ENCODE measurements at places on chromosomes 12 and 14.
A peak's percentile ranks its signal among the peaks of the same experiment; 100 is the strongest.

DNA sequence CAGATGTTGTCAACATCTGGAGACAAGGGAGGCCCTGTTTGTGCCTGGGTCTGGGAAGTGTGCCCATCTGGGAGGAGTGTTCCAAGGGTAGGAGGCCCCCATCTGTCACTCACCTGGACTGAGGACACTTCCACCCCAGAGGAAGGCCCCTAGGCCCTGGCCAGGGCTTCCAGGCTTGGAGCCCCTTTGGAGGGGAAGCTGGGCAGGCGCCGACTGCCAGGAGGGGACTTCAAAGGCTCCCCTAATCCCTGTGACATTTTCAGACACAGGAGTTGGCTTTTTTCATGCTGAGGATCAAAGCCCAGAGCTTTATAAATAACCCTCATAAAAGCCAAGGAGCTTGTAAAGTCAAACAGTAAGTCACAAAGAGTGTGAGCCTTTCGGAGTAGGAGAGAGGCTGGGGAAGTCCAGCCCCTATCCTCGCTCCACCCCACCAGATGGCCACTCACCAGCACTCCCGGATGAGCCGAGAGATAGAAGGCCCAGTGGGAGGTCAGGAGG is 17.6 kb upstream of the FAM222A start:
- no peak for DNase-seq

DNA sequence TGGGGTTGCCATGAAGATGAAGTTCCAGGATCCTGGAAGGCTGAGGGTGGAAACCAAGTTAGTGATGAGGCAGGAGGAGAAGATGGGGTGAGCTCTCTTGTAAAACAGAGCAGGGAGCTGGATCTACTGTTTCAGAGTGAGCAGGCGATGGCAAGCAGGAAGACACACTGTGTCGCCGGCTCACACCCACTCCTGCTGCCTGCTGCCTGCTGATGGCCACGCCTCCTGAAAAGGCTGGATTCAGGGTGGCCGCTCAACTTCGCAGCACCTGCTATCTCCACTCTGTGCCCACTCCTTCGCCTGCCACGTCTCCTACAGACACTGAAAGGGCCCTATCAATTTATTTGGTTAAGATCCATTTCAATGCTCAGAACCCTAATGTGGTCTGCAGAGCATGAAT is 96.1 kb downstream of the RBM19 start:
- DNase-seq: no peak

DNA sequence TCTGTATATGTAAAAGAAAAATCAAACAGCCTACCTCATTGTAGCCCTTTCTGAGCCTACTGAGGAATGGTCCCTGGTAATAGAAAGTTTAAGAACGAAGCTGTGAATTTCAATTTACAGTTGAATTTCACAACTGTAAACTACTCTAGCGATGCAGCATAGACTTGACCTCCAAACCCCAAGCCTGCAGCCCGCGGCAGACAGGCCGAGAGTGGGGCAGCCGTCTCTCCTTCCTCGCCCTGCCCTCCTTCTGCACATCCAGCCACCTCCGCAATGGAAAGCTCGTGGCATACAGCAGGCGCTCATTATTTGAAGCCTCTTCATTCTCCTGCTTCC is 15.3 kb downstream of the RNASE2 start:
- no peak for DNase-seq

GRCh38 chr14:51862176-51862796 is 1.9 kb downstream of the GNG2 start:
- no peak for DNase-seq

GRCh38 chr14:89315493-89316470 is 101.3 kb downstream of the FOXN3 start:
- no peak for DNase-seq

- DNase-seq: no peak
These were observed 58.2 kb downstream of the SAMD4A start for GRCh38 chr14:54625112-54625511.

- peak; percentile 32 for DNase-seq
These were observed 48.8 kb downstream of the SLC38A1 start for GRCh38 chr12:46219877-46220655.

GRCh38 chr14:93105362-93105761 is 10.4 kb downstream of the ITPK1 start:
- DNase-seq: no peak

DNA sequence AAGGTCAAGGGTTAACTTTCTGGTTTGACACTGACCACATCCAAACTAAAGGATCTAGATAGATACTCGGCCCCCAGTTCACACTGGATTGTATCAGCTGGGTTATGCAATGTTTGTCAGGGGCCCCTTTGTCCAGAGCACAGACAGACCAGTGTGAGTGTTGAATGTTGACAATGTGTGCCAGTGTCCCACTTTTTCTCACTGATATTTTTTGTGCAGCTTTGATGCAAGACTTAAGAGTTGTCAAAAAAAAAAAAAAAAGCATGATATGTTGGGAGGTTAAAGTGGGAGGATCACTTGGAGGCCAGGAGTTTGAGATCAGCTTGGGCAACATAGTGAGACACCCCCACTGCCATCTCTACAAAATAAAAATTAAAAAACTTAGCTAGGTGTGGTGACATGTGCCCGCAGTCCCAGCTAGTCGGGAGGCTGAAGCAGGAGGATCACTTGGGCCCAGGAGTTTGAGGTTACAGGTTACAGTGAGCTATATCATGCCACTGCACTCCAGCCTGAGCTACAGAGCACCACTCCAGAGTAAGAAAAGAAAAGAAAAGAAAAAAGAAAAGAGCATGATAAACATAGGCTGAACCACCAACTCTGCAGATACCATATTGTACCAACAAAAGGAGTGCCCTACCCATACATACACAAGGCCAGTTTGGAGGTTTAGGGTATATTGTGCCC is 97.5 kb downstream of the LGR5 start:
- DNase-seq: no peak

GRCh38 chr12:13275241-13276085 is 78.9 kb downstream of the EMP1 start:
- DNase-seq: no peak

GRCh38 chr14:29030121-29030520 is 263.5 kb downstream of the FOXG1 start:
- no peak for DNase-seq

GRCh38 chr14:97791906-97792305 is 994.7 kb downstream of the VRK1 start:
- no peak for DNase-seq

DNA sequence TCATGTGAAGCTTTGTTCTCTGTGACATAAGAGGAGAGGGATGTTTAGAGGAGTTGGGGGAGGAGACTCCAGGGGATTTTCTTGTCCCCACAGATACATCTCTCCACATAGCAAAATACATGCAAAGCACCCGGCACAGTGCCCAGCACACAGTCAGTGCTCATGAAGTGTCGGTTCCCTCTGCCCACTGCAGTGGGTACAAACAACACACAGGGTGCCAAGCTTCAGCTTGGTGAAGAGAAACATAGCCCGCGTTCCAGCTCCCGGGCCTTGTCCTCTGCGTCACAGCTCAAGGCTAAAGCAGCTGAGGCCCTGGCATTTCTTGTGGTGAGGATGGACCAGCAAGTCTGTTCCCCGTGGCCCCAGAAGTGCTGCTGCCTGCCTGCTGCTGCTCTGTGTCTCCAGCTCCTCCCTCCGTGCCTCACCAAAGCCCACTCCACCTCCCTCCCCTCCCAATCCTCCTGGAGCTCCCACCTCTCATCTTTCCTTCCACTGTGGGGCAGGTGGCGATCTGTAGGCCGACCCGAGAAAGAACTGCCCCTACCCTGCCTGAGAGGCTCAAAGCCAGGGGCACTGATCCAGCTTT is 57.0 kb upstream of the FKBP4 start:
- DNase-seq: no peak

DNA sequence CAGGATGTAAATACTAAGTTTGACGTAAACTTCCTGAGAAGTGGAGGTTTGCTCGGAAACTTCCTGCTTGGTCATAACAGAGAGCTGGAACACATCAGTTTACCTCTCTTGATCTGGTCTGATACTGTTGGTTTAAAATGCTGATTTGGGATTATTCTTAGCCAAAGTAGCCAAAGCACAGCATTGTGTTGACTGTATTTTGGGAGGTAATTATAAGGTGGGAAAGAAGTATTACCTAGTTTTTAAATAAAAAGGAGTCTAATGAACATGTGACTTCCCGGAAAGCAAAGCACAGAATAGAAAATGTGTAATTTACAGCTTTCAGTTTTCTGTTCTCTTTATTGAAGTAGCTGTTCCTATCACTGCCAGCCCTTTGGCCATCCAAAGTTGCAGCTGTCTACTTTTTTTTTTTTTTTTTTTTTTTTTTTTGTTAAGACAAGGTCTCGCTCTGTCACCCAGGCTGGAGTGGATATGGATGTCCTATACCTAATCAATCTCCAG is 52.2 kb upstream of the SRP54 start:
- DNase-seq: no peak

DNA sequence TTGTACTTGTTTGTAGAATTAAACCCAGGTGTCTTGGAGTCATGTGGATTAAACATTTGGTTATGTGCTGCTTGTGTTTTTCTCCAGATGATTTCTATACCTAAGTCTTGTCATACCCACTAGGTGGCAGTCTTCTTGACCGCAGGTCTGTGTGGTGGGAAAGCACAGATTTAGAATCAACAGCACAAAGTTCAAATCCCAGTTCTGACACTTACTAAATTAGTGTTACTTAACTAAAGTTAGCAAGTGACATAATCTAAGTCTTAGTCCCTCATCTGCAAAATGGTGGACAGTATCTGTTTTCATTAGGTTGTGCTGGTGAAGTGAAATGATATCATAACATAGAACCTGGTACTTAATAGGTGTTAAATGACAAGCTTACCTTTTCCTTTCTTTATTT is 151.0 kb upstream of the ARHGAP5 start:
- no peak for DNase-seq

- DNase-seq: peak; percentile 36
These were observed 706 bp upstream of the PEX5 start for GRCh38 chr12:7188562-7189397.

DNA sequence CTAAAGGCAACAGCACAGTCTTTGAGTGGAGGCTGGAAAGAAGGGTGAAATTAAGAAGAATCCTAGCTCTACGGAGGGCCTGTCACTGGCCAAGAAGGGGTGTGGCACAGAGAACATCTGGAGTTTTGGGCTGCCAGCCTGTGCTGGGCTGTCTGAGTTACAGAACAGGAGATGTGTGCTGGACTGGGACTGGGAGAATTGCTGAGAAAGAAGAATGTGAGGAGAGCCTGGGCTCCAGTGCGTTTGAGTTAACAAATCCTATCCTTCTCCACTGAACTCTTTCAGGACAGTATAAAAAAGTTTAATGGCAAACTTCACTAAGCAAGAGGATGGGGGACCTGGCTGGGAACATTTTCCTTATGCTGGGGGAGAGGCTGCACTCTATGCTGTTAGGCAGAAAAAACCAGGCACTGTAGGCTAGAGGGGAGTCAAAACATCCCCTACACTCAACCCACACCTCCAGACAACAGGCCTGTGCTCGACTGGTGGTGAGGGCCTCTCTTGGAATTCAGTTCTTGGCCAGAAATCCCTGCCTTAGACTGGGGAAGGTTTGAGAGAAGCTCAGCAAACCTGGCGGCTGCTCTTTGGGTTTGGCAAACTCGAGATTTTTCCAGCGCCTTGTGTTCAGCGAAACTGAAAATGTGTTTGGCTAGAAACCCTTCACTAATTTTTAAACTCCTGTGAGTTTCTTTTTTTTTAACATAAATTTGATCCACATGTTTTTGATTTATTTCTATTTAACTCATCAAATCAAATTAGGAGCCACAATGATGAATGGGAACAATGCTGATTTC is 217.3 kb downstream of the MON2 start:
- no peak for DNase-seq

- DNase-seq: no peak
These were observed 9.1 kb downstream of the OR6S1 start for GRCh38 chr14:20632448-20632830.

GRCh38 chr12:123986374-123986965 is 13.5 kb downstream of the ZNF664 start:
- no peak for DNase-seq

DNA sequence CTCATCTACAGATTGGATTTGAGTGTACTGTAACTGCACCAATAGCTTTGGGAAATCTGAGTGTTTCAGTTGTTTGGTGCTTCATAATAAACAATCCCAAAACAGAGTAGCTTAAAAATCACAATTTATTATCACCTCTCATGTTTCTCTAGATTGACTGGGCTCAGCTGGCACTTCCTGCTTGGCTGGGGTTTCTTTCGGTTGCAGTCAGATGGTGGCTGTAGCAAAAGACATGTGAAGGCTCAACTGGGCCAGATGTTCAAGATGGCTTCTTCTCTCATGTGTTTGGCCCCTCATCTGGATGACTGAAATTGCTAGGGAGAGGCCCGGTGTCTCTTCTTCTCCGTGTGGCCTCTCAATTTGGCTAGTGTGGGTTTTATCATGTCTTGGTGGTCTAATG is 12.1 kb upstream of the BMP4 start:
- DNase-seq: no peak

- DNase-seq: no peak
These were observed 33.5 kb downstream of the MED13L start for GRCh38 chr12:116244001-116244400.

DNA sequence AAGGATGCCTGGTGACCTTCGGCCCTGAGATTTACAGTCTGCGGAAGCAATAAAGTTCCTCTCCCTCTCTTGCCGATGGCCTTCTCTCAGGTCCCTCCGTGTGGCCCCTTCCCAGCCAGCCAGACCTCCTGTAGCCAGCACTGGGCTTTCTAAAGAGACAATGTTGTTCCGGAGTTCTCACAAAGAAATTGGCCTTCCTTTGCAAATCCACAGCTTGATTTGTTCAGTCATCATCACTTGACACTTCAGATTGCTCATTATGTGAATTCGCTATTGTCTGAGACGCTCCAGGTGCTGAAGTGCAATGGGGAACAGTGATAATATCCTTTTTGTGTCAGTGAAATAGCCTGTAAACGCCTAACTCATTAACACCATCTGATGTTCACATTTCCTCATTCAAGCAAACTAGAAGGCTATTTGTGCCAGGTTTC is 43.7 kb upstream of the GPHB5 start:
- no peak for DNase-seq

- DNase-seq: no peak
These were observed at the start of gene INF2 for GRCh38 chr14:104689109-104689880. INF2 (plus strand) TSS chr14:104689618; CDS start chr14:104701366, 11,748 bp downstream.

GRCh38 chr14:54194501-54194900 is 202.3 kb upstream of the CDKN3 start:
- DNase-seq: no peak

- no peak for DNase-seq
These were observed 40.5 kb upstream of the C14orf132 start for GRCh38 chr14:95998656-95999055.

- no peak for DNase-seq
These were observed 41.1 kb downstream of the GRIP1 start for GRCh38 chr12:66637699-66638301.

GRCh38 chr12:71685312-71685906 is 473 bp upstream of the TMEM19 start:
- DNase-seq: no peak

DNA sequence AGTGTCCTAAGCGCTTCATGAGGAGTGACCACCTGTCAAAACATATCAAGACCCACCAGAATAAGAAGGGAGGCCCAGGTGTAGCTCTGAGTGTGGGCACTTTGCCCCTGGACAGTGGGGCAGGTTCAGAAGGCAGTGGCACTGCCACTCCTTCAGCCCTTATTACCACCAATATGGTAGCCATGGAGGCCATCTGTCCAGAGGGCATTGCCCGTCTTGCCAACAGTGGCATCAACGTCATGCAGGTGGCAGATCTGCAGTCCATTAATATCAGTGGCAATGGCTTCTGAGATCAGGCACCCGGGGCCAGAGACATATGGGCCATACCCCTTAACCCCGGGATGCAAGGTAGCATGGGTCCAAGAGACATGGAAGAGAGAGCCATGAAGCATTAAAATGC is 12.7 kb upstream of the AMHR2 start:
- no peak for DNase-seq

All from stimulated activated CD4-positive, alpha-beta T cell treated with anti-CD3 and anti-CD28 coated beads, Interleukin-1b, Interleukin-23, amount 100 ng/mL, for 1 hour (primary cell).